ENCODE measurements at places on chromosomes 1 and 21.

DNA sequence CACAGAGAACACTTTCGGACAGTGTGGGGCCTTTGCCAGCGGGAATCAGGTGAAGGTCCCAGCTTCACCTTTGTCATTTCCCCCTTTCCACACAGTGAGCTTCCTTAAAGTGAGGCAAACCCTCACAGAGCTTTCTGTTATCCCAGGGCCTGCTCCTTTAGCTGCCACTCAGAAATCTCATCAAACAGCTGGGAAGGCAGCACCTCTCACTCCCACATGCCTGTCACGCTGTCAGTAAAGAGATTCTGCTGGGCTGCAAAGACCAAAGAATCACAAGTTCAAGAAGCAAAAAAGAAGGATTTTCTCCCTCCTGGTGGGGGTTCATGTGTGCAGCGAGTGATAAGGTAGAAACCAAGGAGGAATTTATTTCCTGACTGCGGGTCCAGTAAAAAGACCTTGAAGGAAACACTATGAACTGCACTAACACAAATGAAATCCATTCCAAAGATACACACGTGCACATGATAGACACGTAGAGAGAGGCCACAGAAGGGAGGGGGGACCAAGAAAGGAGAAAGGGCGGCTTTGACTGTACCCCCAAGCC, 44.0 kb downstream of the HTR6 start:
- no peak for DNase-seq

DNA sequence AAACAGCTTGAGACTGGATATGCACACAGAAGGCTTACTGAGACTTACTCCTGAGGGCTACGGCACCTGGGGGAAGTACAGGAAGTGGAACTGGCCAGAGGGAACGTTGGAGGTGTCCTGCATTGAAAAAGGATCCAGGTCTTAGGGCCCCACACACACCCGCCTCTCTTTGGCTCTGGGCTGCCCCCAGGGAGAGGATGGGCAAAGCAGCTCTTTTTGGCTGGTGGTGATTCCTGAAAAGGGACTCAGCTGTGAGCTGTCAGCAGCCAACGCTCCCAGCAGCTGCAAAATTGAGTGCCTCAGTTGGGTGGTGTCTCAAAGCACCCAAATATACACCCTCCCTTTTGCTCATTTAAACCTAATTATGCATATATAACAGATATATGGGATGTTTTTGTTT, 213.2 kb downstream of the TNR start:
- no peak for DNase-seq

- no peak for DNase-seq
Observed at GRCh38 chr1:6025269-6026094, 20.2 kb upstream of the KCNAB2 start.

DNA sequence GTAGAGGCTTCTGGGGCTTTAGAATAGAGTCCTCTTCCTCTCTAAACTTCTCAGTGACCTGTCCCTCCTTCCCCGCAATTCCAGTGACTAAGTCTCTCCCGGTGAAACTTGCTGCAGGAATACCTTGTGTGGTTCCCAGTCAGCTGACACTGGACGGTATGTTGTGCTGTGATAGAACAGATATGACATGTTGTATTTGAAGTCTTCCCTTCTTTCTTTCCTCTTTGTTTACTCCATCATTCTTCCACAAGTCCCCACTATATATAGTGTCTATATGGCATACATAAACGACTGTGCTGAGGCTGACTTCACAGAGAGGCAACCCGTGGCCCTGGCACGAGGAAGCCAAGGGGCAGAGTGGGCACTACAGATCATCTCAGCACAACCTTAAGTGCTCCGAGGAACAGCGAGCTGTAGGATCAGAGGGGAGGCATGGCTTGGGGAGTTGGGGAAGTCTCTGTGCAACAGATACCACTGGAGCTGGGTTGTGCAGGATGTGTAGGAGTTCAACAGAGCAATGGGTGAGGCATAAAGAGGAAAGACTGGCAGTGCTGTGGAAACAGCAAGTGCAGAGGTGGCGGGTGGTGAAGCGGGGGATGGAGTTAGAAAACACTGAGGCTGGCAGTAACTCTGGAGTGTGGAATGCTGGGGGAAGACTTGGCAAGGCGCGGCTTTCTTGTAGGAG, 237.8 kb downstream of the TRABD2B start:
- DNase-seq: no peak

DNA sequence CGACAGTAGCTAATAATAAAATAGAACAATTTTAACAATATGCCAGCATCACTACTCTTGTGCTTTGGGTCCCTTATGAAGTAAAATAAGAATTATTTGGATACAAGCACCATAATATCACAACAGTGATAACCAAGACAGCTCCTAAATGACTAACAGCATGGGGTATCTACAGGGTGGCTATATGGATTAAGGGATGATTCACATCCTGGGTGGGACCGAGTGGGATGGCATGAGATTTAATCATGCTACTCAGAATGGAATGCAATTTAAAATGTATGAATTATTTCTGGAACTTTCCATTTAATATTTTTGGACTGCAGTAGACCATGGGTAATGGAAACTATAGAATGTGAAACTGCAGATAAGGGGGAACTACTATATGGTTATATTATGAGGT, 28.1 kb upstream of the B3GALNT2 start:
- DNase-seq: peak; percentile 40

GRCh38 chr1:200706111-200706814, 32.4 kb upstream of the CAMSAP2 start:
- peak; percentile 42 for DNase-seq

- DNase-seq: no peak
Observed at GRCh38 chr1:24930260-24931145, at the start of gene RUNX3. TSS of gene RUNX3 (minus strand) at chr1:24930276. CDS start at chr1:24929868, 408 bp downstream.

DNA sequence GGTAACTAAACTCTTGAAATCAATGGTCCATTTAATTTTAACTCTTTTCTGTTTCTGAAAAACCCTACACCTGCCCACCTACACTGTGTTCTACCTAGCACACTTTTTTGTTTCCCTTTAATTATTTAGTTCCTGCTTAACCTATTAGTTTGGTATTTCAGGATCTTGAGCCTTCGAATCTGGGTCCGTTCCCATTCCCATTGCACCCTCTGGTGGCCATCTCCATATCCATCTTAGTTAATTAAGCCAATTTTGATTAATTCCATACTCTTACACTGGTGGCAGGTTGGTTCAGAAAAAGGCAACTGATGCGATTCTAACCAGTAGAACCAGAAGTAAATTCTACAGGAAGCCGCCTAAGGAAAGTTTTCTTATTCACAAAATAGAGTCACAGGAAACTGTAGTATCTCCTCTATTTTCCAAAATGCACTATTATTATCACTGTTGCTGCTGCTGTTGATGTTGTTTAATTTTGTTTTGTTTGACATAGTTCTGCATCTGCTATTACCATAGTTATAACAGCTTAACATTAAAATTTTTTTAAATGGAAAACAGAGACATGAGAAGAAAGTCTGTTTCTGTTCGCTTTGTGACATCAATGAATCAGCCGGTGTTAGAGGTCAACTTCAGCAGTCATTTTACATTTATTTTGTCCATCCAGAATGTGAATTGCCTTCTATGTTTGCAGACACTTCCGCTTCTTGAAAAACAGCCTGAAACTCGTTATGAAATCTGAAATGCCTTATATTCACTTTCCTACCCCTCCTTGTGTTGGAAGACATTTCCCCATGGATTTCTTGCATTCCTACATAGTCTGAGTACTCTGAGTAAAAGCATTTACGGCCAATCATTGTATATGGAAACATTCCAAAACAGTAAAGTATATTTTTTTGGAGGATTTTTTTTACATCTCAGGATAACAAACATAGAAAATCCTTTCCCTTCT, 115.5 kb upstream of the NCAM2 start:
- DNase-seq: peak; percentile 43

DNA sequence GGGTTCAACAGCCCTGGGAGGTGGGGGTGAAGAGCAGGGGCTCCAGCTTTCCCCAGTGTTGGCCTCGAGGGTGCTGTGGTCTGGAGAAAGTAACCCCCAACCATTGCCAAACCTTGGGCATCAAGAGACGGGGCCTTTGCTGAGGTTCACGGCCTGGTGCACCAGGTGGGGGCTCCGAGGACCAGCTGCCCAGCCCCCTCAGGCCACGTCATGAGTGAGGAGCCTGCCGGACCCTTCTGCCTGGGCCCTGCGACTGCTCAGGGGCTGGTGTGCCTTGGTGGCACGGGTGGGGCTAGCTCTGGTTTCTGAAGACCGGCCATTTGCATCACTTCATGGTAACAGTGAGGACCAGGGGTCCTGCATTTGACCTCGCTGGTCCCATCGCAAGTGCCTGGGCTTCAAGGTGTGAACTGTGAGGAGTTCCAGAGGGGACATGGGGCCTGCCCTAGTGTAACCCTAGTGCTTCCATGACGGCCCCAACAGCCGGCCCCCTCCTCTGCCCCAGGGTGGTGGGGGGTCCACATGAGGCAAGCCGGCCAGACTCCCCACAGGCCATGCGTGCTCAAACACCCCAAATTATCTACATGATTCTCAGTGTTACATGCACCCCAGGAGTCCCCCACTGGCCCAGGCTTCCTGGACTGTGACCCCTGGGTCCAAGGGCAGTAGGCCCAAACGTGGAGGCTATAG, 13.5 kb downstream of the MORN1 start:
- DNase-seq: no peak
